Esophagus squamous epithelium (tissue), 5 donors: ENCODE measurements at places on chromosomes 3 and 15.

GRCh38 chr15:94443186-94443585 is 211.8 kb downstream of the MCTP2 start:
- no peak for DNase-seq

- DNase-seq = no peak
Measured at GRCh38 chr3:43699864-43700263, 9.1 kb downstream of the ABHD5 start.

DNA sequence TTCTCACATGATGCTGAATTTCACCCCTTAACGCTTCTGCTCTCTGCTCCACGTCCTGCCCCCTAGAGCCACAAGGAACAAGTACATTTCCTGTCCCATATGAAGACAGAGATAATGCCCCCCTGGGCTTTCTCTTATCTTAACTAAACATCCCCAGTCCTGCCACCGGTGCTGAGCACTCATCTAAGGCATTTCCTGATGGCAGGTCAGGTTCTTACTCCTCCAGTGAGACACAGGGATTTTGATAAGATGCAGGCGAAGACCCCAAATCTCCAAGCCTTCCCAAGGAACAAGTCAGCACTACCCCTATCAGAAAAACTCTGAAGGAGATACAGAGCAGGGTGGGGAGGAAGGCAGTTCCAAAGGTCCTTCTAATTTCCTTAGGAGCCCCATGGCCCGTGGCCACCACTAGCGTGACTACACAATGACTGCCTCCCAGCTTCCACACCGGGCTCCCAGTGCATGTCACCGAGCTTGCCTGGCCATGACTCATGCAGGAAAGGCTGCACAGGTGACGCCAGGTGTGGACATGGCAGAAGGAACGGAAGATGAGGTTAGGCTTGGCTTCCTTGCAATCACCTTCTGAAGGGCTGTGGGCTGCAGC is 152.9 kb downstream of the XXYLT1 start:
- DNase-seq = no peak

- DNase-seq = no peak
Measured at GRCh38 chr3:2099028-2099671, 484 bp downstream of the CNTN4 start.

DNA sequence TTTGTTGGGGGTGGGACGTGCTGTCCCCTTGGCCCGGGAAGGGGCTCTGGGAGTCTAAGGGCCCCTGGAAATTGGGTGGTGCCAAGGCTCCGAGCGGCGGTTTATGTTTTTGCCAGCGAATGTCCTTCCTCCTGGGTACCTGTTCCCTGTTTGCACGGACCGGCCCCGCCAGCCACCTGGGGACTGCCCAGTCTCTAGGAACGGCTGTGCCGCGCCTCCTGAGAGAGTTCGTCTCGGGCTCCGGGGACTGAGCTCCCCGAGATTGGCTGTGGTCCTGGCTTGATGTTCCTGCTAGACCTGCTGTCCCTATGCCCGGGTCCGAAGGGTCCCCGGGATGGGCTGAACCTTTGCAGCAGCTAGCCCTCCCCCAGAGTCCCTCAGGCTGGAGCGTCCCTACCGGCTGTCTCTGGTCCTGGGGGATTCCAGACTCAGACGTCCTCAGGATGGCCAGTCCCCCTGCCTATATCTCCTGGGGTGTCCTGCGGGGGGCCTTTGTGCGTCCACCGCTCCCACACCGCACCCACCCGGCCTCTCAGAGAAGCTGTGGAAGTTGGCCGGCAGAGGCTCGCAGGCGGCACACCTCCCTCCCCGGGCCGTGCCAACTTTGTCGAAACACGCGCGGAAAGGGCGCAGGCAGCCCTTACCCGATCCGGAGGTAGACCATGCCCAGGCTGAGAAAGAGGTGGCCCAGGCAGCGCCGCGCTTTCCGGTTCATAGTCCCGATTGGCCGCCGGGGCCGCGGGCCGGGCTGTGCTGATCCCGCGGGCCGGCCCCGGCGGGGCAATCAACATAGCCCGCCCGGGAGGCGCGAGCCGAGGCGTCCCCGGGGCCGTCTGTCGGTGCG is 547 bp downstream of the WNT7A start:
- no peak for DNase-seq

DNA sequence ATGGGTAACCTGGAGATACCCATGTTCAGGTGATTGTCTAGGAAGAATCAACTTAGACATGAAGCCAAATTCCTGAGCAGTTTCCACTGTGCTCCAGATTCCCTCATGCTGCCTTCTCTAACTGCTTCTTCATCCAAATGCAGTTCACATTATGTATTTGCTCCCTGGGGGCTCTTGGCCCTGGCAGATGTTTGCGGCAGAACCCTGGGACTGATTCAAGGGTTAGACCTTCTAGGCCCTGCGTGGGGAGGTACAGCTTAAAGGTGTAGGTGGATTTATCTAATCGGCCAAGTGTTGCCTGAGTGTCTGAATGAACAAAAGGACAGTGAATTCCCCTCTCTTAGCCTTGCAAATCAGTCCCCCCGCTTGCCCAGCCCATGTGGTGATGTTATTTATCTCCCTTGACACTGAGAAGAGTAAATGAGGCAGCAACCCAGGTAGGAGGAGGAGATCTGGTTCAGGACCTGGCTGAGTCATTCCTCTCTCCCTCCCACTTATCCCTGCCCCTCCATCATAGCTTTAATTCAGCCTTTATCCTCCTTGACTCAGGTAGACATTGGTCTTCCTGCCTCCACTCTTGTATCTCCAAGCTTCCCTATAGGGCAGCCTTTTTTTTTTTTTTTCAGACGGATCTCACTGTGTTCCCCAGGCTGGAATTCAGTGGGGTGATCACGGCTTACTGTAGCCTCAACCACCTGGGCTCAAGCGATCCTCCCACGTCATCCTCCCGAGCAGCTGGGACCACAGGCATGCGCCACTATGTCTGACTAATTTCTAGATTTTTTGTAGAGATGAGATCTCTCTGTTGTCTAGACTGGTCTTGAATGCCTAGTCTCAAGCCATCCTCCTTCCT is 54.8 kb downstream of the MAGEF1 start:
- DNase-seq = no peak

DNA sequence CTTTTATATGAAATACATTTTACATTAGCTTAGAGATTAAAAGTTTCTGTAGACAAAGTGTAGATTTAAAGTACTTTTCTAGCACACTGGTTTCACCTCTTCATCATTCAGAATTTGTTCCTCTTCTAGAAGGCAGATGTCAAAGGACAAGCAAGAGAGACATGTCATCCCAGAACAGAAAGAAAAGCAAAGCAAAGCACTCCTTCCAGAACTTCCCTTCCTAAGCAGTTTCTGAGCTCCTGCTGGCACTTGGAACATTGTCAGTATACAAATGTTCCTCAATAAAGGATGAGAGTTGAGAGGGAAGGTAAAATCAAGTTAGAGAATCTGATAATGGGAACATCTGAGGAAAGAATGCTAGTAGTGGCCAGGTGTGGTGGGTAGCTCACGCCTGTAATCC is 26.2 kb downstream of the TMOD3 start:
- DNase-seq = no peak

DNA sequence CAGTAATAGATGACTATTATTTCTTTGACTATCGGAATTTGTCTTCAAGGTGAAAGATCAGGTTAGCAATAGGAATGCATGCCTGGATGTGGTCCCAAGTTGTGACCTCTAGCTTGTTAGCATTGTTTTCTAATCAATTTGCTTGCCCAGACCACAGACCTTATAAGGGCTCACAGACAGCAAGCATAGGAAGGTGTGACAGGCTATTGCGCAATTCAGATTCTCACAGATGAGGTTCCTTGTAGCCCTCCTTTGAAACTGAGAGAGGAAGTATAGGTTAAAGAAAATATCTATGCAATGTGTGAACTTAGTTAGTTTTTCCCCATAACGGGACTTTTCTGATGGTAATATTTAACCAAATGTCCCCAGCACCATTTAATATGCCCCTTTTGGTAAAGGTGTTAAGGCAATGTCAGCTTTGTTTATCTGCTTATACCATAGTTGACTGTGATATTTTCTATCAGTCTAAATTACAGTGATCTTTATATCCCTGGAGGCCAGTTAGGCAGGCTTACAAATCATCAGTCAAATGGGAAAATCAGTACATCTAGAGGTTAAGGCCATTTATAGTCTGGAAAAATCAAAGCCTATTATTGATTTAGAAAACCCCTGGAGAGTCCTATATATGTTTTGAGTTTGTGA is 168.1 kb upstream of the MBNL1 start:
- DNase-seq = no peak

DNA sequence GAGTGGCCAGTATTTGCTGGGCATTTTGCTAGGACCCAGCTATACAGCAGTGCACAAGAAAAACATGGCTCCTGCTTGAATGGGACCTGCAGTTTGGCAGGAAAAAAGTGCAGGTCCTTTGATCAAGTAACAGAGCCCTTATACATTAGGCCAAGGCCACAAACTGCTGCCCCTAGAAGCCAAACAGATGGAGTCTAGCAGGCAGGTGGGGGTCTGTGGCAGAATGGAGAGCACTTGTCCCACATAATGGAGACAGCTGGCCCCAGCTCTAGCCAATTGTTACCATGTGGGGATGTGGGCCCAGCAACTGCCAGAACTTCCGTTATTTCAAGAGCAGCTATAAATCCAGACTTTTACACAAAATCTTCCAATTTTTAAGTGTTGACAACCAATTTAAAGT is 79.3 kb downstream of the SHQ1 start:
- DNase-seq = no peak
